ENCODE measurements at places on chromosomes 11 and 22. TPM values are rescaled to one million over a fixed set of nuclear protein-coding genes. Genes with fewer than 3 reads are reported as not detected.

DNA sequence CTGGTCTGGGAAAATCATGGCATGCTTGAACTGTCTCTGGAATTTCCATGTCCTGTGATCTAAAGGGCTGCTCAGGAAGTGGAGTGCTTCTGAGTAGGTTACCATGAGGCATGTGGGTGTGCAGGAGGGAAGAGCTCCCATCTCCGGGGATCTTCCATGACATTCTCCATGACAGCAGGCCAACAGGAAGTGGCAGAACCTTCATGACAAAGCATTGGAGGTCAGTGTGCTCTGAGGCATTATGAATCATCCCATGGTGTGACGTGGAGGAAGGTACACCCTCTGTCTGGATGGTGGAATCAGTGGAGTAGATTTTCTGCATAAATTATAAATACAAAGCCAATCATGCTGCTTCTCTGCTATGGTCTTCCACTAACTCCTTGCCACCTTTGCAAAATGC lies 139.6 kb upstream of the E2F8 start:
- H3K4me1 ChIP-seq = no peaks in the 10 kb centered on the region
- peaks cover 24% of the 10 kb centered on the region for H3K27me3 ChIP-seq
- H3K4me3 ChIP-seq = no peak overlapping the region
- DNase-seq = no peak
- no peaks in the 10 kb centered on the region for H3K36me3 ChIP-seq
- no peak overlapping the region for H3K27ac ChIP-seq

DNA sequence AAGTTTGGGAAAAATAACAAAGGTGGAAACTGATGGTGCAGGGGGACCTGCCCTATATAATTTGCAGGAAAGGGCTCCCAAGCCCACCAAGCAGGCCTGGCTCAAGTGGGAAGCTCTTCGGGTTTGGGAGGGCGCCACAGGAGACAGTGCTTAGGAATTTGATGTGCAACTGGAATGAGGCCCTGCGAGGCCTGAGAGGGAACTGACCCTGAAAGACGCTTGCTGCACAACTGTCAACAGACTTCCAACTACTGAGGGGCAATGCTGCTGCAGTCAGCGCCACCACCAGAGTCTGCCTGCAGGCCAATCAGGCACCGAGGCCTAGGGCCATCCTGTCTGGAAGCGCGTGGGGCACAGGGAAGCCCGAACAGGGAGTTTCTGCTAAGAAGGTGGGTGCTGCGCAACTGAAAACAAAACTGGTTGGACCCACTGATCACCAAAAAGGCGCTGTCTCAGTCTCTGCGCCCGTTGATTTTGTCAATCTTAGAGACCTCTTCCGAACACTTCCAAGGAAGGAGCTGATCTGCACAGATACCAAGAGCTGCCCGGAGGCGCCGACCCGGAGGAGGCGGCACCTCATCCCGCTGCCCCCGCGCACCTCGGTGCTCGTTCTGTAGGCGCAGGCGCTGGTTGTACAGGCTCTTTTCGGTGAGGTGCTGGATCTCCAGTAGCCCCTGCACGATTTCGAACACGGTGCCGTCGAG lies 667 bp downstream of the DGCR6L start:
- no peaks in the 10 kb centered on the region for H3K27me3 ChIP-seq
- peaks cover 27% of the 10 kb centered on the region for H3K4me1 ChIP-seq
- H3K4me3 ChIP-seq = peak overlapping the region; percentile 83
- H3K27ac ChIP-seq = peak overlapping the region; percentile 47

DNA sequence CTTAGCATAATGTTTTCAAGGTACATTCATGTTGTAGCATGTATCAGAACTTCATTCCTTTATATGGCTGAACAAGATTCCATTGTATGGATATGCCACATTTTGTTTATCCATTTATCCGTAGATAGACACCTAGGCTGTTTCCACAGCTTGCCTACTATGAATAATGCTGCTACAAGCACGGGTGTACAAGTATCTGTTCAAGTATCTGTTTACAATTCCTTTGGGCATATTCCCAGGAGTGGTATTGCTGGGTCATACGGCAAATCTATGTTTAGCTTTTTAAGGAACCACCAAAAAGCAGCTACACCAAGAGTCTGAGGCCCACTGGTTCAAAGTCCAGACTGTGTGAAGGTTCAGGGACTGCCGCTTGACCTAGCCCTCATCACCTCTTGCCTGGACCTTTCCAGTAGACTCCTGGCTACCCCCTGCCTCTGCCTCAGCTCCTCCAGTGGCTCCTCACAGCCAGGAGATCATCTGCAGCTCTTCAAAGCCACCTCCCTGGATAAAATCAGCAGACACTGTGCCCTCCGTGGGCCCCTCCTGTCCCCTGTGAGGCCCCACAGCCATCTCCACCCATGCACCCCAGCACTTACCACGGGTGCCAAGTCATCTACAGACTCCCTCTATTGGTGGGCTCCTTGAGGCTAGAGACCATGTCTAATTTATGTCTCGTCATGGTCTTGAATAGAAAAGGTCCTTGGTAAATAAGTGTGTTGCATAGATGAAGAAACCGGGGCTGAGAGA lies 160.3 kb downstream of the MN1 start:
- no peaks in the 10 kb centered on the region for H3K4me1 ChIP-seq
- no peak for DNase-seq
- no peaks in the 10 kb centered on the region for H3K27me3 ChIP-seq
- H3K4me3 ChIP-seq = no peak overlapping the region
- no peaks in the 10 kb centered on the region for H3K36me3 ChIP-seq

DNA sequence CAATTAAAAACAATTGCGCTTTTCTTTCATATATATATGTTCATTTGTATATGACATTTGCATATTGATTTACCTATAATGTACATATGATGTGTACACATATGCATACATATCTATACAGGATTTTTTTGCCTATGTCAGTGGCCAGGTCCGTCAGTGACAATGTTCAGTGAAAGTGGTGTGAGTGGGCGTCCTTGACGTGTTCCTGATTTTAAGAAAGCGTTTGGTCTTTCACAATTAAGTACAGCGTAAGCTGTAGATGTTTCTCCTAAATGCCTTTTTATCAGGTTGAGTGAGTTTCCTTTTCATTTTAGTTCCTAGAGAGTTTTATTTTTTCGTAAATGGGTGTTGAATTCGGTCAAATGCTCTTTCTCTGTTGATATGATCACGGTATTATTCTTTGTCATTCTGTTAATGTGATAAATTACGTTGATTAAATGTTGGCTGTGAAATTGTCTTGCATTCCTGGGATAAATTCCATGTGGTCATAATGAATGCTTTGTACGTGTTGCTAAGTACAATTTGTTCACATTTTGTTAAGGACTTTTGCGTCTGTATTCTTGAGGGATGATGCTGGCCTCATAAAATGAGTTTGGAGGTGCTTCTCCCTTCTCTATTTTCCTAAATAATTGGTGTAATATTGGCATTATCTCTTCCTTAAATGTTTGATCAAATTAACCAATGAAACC lies 10.6 kb upstream of the GNB1L start:
- H3K27ac ChIP-seq = no peak overlapping the region
- H3K27me3 ChIP-seq = no peaks in the 10 kb centered on the region
- H3K4me3 ChIP-seq = no peak overlapping the region
- DNase-seq = no peak

DNA sequence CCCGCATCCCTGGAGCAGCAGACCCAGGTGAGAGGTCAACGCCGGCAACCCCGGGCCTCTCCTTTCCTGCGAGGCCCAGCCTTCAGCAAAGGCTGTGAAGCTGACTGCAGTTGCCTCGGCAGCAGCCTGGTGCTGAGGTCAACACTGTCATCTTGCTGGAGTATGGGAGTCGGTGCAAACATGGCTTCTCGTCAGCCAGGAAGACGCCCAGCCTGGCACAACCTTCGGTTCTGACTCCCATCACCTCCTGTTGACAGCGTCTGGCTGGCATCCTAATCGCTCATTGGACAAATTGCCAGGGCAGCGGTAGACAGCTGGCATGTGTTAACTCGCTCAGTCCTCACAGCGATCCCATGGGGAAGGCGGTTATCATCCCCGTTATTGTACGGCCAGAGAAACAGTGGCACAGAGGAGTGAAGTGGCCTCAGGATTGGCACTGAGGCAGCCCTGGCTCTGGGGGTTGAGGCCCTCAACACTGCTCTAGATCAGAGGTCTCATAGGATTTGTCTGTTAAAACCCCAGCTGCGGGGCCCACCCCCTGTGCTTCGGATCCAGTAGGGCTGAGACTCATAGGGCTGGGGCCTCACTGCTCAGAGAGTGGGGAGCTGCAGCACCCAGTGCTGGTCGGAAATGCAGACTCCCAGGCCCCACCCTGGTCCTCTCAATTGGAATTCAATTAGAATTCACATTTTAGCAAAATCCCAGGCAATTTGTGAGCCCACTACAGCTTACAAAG lies 39.3 kb upstream of the TP53I11 start:
- DNase-seq = no peak

DNA sequence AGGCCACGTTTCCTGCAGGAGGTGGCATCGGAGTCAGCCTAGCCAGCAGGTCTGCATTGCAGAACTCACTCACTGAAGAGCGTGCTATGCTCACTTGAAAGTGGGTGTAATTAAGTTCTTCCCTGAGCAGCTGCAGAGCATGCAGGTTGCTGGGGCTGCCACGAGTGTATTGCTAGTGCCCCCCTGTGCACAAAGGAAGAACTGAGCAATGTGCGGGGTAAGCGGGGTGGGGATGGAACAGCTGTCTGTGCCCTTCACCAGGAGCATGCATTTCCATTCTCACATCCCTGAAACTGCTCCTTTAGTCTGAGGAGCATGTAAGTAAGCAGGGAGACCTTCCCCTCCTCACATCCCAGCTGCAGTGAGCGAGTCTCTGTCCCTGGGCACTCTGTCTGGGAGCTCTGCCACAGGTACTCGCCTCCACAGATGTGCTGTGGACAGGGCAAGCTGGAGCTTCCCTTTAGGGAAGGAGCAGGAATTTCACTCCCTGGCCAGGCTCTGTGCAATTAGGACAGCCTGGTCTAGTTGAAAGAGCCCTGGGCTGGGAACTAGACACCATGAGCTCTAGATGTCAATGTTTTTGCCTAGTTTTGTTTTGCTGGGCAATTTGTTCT lies 1031.8 kb downstream of the NTM start:
- H3K4me1 ChIP-seq = no peaks in the 10 kb centered on the region
- no peak for DNase-seq
- no peak overlapping the region for H3K27ac ChIP-seq
- H3K36me3 ChIP-seq = peaks cover 4% of the 10 kb centered on the region
- H3K4me3 ChIP-seq = no peak overlapping the region
- H3K27me3 ChIP-seq = no peaks in the 10 kb centered on the region

- no peak overlapping the region for H3K4me3 ChIP-seq
- H3K27me3 ChIP-seq = peaks cover 12% of the 10 kb centered on the region
- DNase-seq = no peak
- no peaks in the 10 kb centered on the region for H3K4me1 ChIP-seq
- no peaks in the 10 kb centered on the region for H3K36me3 ChIP-seq
Measured at GRCh38 chr11:33984682-33985389, 66.7 kb upstream of the CAPRIN1 start.

Gene NXPE1
- not detected for total RNA-seq

Gene CTNND1
- 9.2 TPM for total RNA-seq
